ENCODE measurements at places on chromosomes 7 and 10. TPM values are rescaled to one million over a fixed set of nuclear protein-coding genes. Genes with fewer than 3 reads are reported as not detected.

The ST8SIA6 gene
- total RNA-seq: not detected

The FXYD4 gene
- not detected for total RNA-seq

The CCDC7 gene
- total RNA-seq: 16.7 TPM

The KIFBP gene
- total RNA-seq: 16.3 TPM

The ASB4 gene
- total RNA-seq: not detected

The ZP3 gene
- total RNA-seq: 11.8 TPM

The DDIT4 gene
- 1,119 TPM for total RNA-seq

The MYOZ1 gene
- total RNA-seq: not detected

The IGFBP1 gene
- total RNA-seq: not detected

The CELF2 gene
- 124 TPM for total RNA-seq

The CLDN3 gene
- not detected for total RNA-seq

The GGCT gene
- total RNA-seq: 84.4 TPM

DNA sequence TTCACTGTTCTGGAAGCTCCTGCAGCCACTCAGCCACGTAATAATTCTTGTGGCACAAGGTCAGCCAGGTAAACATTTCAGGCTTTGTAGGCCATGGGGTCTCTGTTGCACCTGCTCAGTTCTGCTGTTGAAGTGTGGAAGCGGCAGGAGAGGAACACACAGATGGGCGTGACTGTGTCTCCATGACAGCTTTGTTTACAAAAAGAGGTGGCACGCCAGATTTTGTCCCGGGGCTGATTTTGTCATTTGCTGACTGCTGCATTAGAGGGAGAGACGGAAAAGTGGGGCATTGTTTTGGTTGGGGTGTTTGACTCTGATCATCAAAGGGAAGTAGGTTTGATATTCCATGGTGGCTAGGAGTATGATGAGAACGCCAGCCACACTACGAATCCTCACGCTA lies 103.1 kb downstream of the PRKAG2 start:
- no peak for DNase-seq

- DNase-seq: no peak
Observed at GRCh38 chr10:116627386-116627933, 6.7 kb downstream of the PNLIPRP2 start.

- DNase-seq: no peak
Observed at GRCh38 chr10:27646604-27647175, 98.9 kb downstream of the MKX start.

DNA sequence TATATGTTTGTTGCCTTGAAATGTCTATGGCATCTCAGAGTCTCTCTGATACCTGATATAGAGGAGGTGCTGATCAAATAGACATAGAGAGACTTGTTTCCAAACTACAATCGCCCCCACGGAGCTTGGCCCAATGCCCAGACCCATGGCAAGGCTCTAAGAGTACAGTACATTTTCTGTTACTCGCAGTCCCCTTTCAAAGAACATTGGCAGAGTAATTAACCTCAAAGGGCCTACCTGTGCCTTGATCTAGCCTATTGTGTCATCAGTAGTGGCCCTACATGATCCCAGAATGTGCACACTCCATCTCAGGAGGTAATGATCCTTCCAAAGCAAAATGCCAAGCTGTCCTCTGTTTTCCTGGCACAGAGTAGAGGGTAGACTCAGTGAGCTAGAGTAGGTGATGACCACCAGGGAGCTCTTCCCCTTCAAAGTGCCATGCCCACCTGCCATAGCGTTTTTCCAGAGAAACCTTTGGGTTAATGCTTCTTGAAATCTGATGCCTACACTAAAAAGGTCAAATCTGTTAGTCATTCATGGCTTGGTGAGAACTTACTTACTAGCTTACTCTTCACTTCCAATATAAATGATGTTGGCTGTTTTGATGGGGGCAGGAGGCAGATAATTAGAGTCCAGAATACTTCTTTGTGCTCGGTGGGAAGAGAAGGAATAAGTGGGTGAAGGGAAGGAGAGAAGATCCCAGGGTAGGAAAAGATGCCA lies 41.2 kb upstream of the ACSL5 start:
- no peak for DNase-seq

DNA sequence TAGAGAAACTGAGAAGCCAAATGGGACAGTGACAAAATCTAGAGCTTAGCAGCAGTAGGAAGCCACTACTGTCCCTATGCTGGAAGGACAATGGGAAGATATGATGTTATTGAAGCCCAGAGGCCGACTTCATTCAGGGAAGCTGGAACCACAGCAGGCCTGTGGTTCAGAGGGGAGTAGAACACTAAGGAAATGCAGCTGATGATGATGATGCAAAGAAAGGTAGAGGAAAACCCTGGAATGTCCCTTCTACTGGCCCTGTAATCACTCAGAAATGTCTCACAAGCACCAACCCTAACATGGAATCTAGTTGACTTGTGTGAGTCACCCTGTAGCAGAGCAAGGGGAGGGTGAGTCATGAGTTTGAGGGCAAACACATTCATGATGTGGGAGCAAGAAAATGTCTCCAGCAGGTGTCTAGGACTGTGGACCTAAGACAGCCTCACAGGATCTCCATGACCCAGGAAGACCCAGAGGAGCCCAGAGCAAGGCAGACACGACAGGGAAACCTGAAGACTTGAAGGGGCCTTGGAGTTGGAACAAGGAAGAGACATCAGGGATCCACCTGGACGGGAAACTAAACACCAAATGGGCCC lies 37.0 kb upstream of the LRRC17 start:
- peak; percentile 58 for DNase-seq

GRCh38 chr7:50330696-50331095 lies 26.2 kb downstream of the IKZF1 start:
- no peak for DNase-seq

- no peak for DNase-seq
Observed at GRCh38 chr10:22210267-22210666, 7.5 kb downstream of the EBLN1 start.

DNA sequence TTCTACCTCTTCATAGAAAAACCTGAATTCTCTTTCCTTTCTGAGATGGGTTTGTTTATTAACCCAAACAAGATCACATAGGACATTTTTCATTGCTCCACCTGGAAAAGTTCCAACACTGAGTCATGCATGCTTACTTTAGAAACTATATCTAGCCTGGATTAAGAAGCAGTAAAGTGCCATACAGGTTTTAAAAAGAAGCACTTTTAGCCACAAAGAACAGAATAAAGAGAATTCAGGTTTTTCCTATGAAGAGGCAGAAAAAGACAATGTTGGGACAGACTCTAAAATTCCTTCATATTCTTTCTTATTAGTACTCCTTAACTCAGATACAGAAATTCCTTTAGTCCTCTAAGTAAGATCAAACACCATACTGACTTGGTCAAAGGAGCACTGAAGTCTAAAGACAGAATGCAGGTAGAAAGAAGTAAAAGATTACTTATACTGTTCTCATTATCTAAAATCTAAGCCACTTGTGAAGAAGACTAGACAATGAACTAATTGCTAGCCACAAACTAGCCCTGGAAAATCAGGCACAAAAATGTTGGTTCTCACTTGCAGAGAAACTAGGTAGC lies 241.3 kb downstream of the ANK3 start:
- no peak for DNase-seq

GRCh38 chr10:62239994-62240393 lies 28.6 kb downstream of the RTKN2 start:
- no peak for DNase-seq

GRCh38 chr7:11450281-11450680 lies 381.7 kb downstream of the THSD7A start:
- DNase-seq: no peak

GRCh38 chr7:134197345-134197744 lies 70.2 kb downstream of the LRGUK start:
- no peak for DNase-seq

DNA sequence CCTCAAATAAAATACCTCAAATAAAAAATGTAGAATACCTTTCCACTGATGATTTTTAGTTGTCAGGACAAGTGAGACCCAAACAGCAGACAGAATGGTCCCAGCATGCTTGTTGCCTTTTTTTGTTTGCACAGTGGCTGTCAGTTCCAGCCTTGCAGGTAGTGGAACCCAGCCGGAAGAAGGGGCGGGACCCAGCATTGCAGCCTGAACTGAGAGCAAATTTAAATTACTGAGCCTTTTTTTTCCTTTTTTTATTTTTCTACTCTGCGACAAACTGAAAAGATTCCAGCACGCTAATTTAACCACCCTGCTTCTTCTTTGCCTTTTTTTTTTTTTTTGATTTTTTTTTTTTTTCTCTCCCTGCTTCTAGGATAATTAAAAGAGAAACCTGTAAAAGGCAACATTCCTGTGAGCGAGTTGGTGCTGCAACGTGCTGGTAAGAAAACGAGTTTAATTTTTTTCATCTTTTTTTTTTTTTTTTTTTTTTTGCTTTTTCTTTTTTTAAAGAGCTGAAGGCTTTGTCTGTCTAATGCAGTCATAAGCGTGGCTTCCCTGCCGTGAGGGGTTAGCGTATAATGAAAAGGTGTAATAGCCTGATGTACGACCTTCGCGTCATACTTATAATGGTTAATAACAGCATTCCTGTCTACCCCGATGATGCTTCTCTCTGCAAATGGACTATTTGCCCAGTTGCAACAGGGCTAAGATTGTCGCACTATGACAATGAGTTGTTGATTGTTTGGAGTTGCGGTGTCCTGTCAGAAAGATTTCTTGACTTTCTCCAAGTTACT lies 555.3 kb upstream of the CELF2 start:
- no peak for DNase-seq

DNA sequence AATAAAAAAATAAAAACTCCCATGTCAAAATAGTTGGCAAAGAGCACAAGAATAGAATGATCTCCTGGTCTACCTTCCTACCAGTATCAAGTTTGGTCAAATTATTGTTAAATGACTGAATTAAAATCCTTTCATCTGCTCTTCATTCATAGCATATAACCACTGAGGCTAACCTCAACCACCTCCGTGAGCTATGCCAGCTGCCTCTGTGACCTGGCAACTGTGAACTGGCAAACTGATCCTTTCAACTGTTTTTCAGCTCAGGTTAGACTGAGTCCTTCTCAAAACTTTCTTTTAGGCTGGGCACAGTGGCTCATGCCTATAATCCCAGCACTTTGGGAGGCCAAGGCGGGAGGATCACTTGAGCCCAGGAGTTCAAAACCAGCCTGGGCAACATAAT lies 36.1 kb downstream of the NUDCD3 start:
- peak; percentile 25 for DNase-seq

- no peak for DNase-seq
Observed at GRCh38 chr7:108038986-108039385, 36.0 kb upstream of the LAMB1 start.

GRCh38 chr10:124166431-124167125 lies 73.2 kb upstream of the CHST15 start:
- no peak for DNase-seq

DNA sequence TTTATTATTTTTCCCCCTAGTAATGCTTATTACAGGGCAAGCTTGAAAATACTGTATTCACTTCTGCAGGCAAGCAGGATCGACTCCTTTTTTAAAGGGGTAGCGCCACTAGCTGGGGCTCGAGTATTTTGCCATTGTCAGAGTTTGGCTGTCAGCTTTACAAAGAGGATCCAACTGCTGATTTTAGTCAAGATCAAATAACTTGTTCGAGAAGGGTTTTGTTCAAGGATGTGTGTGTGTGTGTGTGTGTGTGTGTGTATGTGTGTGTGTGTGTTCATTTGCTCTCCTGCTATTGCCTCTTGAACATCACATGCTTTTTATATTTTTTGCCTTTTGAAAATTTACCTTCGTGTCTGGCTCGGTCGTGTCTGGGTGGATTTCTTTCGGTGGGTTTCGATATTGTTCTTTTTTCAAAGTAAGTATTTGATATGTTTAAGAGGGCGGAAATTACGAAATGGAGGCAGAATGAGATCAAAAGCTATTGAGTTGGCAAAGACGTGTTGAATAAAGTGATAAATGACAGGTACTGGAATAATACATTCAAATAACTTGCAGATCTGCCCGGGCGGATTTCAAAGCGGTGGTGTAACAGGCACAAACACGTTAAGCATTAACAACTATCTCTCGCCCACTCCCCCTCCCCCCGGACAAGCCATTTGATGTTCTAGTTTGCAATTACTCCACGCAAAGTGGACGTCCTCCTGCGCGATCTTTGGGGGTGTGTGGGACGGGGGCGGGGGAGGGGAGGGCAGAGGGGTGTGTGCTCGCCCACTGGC lies 1.1 kb downstream of the ARID5B start:
- peak; percentile 62 for DNase-seq

- peak; percentile 49 for DNase-seq
Observed at GRCh38 chr7:105011831-105012502, 2.0 kb upstream of the KMT2E start.
